Umbilical cord (tissue), 2 donors: ENCODE measurements at places on chromosomes 12 and 14. TPM values are rescaled to one million over a fixed set of nuclear protein-coding genes. Genes with fewer than 3 reads are reported as not detected.

ETFBKMT gene
- 8.9 TPM for total RNA-seq

BEGAIN gene
- 15.6 TPM for total RNA-seq

SLC38A1 gene
- total RNA-seq, result 159 TPM

CLEC6A gene
- 3.9 TPM for total RNA-seq

MYO1H gene
- total RNA-seq, result 9.6 TPM

KERA gene
- total RNA-seq, result 3.1 TPM

NDUFB1 gene
- total RNA-seq, result 145 TPM

DNA sequence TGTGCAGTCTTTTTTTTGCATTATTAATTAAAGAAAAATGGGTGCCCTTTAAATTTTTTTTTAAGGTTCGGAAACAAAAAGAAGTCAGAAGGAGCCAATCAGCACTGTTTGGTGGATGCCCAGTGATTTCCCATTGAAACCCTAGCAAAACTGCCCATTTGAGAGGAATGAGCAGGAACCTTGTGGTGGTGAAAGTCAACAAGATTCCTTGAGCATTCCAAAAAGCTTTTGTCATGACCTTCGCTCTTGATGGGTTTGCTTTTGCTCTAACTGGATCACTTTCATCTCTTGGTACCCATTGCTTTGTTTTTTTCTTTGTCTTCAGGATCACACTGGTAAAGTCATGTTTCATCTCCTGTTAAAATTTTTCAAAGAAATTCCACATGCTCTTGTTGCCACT lies 54.1 kb downstream of the ADIPOR2 start:
- DNase-seq, result no peak

GRCh38 chr14:105214324-105214915 lies 33.3 kb upstream of the NUDT14 start:
- DNase-seq, result no peak

DNA sequence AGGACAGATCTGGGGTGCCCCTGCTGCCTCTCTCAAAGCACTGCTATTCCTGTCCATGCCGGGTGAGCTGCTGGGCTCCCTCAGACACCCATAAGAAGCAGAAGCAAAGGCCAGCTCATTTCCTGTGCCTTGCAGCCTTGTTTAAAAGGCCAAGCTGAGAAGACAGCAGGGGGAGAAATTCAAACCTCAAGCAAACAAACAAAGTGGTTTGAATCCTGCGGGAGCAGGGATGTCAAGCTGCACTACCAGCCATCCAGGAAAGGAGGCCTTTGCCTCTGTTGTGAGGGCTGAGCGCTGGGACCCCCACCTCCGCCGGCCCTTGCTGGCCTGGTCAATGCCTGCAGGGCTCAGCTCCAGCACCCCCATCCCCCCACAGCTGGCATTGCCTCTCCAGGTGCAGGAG lies 176.5 kb downstream of the PIWIL1 start:
- DNase-seq, result no peak

DNA sequence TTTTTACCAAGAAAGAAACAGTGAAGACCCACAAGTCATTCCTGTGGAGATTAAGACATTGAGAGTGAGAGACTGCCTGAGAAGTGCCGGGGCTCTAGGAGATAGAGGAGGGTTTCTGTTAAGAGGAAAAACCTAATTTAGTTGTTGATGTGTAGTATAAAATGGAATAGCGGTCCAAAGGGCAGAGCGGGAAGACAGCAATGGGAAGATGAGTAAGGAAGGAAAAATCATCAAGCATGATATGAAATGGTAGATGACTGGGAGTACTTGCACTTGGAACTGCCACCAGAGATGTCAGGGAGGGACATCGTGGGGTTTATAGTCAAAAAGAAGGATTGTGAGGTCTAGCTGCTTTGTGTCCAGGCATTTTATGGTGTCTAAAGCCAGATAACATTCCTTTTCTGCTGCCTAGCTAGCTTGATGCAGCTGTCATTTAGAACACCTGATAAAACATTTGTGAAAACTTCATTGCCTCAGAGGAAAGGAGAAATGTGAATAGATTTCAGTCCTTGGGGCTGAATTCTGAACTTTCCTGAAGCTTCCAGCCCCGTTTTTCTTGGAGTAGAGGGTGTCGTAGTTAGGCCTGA lies 20.1 kb upstream of the PSEN1 start:
- no peak for DNase-seq

DNA sequence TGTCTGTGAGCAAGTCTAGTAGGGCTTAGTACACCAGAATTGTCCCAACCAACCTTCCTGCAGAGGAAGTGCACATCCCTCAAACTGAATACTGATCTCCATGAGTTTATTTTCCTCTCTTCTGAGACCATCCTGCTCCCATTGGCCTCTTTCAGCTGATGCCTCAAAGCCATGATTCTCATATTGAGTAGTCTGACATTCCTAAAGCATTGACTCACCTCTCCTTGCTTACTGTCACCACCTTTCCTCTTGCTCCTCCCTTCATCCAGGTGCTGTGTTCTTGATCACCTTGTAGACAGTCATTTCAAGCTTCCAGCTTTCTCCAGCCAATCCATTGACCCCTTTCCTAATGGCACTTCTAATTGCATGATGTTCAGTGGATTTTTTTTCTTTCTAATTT lies 583.7 kb upstream of the USP15 start:
- DNase-seq, result no peak

DNA sequence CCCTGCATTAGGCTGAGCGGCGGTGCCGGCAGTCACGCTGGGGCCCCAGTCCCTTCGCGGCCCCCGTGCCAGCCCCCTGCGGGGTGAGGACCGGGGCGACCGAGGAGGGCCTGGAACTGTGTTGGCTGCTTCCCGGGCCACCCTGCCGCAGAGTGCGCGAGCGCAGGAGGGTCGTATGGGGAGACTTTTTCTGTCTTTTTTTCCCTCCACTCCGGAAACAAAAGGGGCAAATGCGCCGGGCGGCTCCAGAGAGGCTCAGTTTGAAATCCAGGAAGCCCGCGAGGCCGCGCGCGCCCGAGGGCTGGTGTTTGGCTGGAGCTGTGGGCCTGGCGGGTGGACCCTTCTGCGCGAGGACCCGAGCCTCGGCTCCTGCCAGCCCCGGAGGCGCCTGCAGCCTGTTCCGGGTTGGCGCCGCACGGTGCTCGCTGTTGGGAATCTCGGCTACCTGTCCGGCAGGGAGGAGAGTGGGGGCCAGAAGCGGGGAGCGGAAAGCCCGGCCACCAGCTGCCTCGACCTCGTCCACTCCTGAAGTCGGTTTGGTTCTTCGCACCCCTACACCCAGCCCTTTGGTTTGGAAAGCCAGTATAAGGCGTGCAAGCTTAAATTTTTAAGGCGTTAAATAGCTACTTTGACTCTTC lies 638 bp downstream of the PLEKHG3 start:
- DNase-seq, result no peak

DNA sequence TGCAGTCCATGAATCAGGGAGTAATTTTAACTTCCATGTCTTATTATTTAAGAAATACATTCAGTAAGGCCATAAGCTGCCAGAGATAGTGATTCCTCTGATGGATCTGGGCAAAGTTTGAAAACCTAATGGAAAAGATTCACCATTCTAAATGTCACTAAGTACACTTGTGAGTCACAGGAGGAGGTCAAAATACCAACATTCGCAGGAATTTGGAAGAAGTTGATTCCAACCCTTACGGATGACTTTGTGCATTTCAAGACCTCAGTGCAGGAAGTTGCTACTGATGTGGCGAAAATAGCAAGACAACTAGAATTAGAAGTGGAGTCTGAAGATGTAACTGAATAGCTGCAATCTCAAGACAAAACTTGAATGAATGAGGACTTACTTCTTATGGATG lies 69.8 kb downstream of the OSBPL8 start:
- no peak for DNase-seq

GRCh38 chr12:56229082-56229481 lies 769 bp upstream of the SLC39A5 start:
- no peak for DNase-seq

- no peak for DNase-seq
Observed at GRCh38 chr12:69024413-69024812, 91.4 kb upstream of the CPM start.

DNA sequence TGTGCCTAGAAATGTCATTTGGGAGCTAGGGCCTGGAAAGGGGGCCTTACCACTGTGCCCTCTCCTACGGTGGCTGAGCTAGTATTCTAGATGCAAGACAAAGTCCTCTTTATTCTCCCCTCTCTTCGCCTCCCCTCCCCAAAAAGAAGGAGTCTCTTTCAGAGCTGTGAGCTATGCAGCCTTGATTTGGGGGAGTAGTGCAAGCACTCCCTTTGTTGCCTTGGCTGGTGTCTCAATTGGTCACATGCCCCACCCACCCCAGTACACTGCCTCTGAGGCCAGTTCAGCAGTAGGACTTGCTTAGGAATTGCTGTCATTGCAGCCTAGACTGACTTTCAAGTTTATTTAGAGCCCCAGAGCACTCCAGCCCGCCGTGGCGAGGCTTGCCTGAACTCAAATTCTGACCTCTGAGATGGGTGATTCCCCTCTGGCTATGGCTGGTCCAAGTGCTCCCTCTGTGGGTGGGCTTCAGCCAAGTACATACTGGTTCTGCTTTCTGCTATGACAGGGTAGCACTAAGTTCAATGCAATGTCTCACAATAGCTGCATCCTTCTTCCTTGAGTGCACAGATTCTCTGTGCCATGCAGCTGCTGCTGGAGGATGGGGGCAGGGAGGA lies 37.0 kb upstream of the FBXO33 start:
- DNase-seq, result no peak

- no peak for DNase-seq
Observed at GRCh38 chr14:92436115-92436776, 77.3 kb upstream of the RIN3 start.

GRCh38 chr14:30971586-30971985 lies 53.9 kb upstream of the AP4S1 start:
- DNase-seq, result no peak

- no peak for DNase-seq
Observed at GRCh38 chr12:112370199-112370598, 12.0 kb downstream of the HECTD4 start.

DNA sequence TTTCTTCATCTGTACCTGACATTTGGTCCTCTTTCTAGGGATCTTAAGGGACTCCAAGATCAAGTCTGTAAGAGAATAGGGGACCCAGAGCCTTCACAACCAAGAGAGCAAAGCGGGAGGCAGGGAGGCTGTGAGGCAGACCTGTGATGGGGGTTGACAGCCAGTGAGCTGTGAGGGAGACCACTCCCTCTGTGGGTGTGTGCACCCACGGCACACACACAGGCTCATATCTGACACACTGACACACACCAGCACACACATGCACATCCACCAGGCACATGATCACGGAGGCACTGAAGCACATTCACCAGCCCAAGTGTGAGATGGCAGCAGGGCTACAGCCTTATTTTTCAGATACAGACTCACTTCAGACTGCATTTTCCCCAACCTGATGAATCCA lies 55.2 kb downstream of the SPTB start:
- DNase-seq, result no peak

- peak; percentile 63 for DNase-seq
Observed at GRCh38 chr12:46218322-46219095, 50.3 kb downstream of the SLC38A1 start.

GRCh38 chr12:130796985-130797686 lies 41.9 kb downstream of the STX2 start:
- DNase-seq, result no peak

DNA sequence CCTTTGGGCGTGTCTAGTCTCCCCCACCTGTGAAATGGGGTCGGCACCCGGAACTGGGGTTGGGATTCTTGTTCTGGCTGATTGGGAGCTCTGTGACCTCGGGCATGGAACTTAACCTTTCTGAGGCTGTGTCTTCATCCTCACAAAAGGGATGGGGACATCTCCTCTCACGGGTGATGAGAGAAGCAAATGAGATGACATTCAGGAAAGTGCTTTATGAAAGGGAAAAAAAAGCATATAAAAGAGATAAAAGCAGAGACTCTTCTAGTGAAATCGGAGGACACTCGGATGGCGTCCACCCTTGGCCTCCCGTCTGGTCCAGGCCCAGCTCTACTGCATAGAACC lies 98.9 kb downstream of the LRRC74A start:
- DNase-seq, result no peak
